ENCODE measurements at places on chromosomes 1 and 21.
A peak's percentile ranks its signal among the peaks of the same experiment; 100 is the strongest.

DNA sequence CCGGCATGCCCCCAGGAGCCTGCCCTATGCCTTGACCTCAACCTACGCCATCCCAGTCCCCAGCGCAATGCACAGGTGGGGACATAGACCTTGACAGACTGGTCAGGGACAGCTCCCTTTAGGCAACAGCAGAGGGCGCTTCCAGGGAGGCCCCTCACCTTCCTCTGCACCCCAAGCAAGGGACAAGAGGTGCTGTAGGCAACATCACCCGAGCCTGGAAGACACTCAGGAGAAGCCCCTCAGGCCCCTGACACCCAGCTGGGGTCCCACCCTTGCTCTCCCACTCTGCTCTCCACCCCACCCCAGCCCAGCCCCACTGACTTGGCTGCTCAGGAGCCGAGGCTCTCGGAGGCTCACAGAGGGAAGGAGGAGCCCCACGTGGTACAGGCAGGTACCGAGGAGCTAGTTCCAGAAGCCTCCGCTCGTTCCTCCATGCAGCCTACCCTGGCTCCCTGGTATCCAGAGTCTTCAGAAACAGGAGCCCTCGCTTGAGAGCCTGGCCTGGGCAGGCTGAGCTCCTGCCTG lies 2.4 kb upstream of the WNT3A start:
- no peak for DNase-seq

DNA sequence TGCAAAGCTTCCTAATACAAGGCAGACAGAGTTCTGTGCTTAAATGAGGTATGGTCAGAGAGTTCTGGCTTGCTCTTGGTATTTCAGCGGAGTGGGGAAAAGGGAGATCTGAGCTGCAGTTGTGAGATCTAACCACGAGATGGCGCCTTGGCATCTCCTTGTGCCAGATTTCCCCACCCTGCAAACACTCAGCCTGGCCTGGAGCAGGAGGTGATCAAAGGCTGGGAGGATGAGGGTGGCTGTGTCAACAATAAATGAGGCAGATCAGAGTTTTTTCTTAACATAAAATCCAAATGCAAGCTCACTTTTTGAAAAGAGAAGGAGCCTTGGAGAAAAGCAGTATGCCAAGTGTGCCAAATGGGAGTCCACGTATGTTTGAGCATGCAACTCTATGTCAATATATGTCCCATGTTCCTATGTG lies 4.1 kb upstream of the TFAP2E start:
- DNase-seq = peak; percentile 55

DNA sequence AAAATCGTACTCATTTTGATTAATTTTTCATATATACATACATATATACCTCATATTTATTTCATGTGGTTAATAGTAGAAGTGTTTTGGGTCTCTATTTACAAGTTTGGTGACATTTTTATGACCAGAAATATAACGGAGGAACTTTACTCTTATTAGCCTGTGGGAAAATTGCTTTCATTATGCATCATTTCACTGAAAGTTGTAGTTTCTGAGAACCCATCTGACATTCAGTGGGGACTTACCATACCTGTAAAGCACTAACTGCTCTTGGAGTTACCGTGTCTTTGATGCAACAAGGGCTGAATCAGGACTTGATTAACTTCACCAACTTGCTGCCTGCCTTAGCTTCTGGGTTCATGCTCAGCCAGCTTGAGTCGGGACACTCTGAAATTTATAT lies 49.9 kb upstream of the ITPKB start:
- DNase-seq = no peak

DNA sequence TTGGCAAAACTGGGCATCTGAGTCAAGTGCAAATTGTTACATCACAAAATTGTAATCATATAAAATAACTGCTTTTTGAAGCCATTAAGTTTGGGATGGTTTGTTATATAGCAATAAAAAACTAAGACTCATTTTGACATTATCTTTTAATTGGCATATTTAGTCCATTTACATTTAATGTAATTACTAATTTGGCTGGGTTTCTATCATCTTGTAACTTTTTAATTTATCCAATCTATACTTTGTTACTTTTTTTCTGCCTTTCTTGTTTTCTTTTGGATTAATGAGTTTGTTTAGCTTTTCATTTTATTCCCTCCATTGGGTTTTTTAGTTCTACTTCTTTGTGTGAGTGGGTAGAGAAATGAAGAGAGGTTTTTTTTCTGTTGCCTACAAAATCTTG lies 76.3 kb downstream of the DRAM2 start:
- DNase-seq = no peak

DNA sequence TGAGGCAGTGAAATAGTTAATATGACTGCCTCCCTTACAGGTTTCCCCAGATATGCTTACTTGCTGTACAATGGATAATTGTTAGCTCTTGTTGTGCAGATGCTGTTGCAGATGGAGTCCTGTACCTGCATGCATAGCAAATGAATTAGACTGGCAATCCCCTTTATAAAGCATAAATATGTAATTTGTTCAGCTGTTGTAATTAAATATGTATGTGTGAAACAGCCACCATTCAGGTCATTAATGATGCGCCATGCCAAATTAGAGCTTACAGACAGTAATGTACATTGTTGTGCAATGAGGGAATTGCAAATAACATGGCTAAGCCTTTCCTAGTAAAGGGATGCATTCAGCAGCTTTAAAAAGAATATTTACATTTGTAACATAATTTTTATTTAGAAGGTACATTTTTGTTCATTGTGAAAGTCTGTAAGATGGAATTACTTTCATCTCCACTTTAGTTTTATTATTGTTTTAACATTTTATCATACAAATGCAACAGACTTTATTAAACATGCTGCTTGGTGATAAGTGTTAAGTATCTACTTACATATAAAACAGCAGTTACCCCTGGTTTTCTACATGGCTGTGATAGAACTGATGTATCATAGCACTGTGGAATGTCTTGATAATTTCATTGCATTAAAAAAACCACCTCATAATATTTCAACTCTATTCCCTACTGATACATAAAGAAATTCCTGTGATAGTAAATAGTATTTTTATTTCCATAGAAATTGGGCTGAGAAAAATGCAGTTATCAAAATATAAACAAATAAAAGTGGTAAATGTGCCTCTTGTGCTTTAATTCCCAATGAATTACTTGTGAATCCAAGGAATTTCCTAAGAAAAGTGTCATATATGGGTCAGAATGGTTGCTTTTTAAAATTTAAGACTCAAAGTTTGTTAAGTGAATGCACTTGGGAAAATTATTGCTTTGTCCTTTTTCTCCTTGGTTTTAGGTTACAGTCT lies 99.0 kb downstream of the NFIA start:
- DNase-seq = no peak
